Omental fat pad (tissue), 4 donors: ENCODE measurements at places on chromosomes 13 and 19.

GRCh38 chr13:44436589-44437337 is 63.1 kb downstream of the SERP2 start:
- DNase-seq = peak; percentile 88

GRCh38 chr13:77456271-77456670 is 79.2 kb upstream of the SCEL start:
- DNase-seq = no peak

DNA sequence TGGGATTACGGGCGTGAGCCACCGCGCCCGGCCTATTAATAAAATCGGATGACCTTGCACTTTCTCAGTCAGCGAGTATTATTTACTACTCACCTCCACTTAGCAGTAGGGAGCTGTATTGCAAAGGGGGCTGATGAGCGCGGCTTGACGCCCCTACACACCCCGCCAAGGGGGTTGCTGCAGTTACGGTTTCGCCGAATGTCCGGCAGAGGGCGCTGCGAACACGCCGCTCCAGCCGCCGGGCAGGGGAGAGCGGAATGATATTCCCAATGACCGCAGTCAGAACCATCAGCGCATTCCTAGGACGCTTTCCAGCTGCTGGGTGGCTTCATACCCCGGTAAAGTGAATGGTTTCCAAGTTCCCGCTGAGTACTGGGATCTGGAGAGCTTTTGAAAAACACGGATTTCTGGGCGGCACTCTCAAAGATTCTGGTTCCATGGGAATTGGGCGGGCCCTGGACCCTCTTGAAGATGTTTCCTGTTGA is 30.0 kb upstream of the TPT1 start:
- peak; percentile 26 for DNase-seq

- DNase-seq = no peak
These were observed 26.0 kb downstream of the OR10H4 start for GRCh38 chr19:15974856-15975255.

GRCh38 chr13:46296115-46296822 is 84.5 kb downstream of the LRRC63 start:
- no peak for DNase-seq

GRCh38 chr13:109567315-109567714 is 219.1 kb downstream of the IRS2 start:
- no peak for DNase-seq

GRCh38 chr13:76816394-76816793 is 69.8 kb downstream of the KCTD12 start:
- DNase-seq = no peak

DNA sequence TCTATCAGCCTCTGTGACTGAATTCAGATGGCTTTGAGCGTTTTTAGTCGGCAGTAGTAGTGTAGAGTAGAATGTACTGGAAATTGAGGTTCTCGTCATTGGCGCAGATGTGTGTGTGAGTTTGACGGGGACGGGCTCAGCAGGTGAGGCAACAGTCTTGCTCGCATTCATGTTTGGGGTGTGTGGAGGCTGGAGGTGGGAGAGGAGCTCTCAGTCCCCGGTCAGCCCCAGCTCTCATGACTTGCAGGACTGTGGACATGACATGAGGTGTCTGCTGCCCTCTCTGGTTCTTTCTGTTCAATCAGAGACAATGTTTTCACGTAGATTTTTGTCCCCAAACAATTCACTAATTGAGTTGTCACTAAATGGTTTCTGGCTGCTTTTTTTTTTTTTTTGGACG is 57.2 kb downstream of the ING1 start:
- DNase-seq = no peak
